Esophagus muscularis mucosa (tissue), 4 donors: ENCODE measurements at places on chromosomes 7 and 10. TPM values are rescaled to one million over a fixed set of nuclear protein-coding genes. Genes with fewer than 3 reads are reported as not detected.

The TASOR2 gene
- 66.3 TPM for total RNA-seq

The PDE1C gene
- 19.9 TPM for total RNA-seq

The SLC18A2 gene
- total RNA-seq: 1.7 TPM

The FKBP9 gene
- total RNA-seq: 123 TPM

DNA sequence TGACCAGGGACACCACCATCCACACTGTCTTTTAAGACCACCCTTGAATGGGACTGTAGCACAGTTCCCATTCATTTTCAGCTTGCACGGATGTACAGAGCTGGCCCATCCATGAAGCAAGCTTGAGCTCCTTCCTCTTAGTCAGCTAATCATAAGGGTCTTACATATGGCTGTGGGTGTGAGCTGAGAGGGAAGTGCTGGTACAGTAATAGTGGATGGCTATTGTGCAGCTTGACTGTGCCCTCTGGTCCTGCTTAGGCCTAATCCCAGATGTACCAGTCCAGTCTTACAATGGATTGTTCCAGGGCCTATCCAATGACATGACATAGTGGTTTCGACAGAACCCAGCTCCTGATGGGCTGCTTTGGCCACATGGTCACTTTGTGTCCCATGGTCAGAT is 96.9 kb upstream of the ZNF438 start:
- no peaks in the 10 kb centered on the region for H3K27me3 ChIP-seq
- no peak overlapping the region for H3K4me3 ChIP-seq
- H3K36me3 ChIP-seq: no peaks in the 10 kb centered on the region
- peaks cover 22% of the 10 kb centered on the region for H3K4me1 ChIP-seq

DNA sequence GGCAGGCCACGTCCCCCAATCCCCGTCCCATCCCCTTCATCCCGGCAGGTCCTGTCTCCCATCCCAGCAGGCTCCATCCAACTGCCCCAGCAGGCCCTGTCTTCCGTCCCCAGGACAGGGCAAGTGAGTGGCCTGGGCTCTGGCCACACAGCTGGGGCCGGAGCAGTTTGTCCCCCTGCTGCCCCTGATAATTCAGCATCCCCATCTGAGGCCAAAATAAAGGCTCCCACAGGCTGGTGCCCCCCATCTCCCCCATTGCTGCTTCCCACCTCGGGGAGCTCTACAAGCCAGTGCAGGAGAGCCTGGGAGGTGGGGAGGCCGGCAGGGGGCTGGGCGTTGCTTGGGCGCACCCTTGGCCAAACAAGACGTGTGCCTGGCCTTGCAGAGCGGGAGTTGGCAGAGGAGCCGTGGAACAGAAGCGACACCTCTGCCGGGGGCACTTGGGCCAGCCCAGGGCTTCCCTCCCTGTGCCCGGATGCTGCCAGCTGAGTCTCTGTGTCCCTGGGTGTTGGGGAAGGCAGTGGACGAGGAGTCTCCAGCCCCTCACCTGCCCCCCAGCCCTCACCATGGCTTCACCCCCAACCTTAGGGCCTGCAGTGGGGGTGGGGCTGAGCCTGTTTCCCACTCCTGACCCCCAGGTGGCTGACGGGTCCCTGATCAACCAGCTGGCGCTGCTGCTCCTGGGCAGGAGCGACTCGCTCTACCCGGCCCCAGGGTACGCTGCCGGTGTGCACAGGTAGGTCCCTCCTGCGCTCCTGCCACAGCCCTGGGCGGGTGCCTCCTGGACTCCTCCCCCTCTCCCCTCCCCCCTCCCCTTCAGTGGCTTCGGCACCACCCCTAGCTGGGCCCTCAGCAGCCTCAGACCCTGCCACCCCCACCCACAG is 14.0 kb downstream of the AP5Z1 start:
- no peak overlapping the region for H3K4me3 ChIP-seq
- H3K27ac ChIP-seq: no peak overlapping the region
- no peaks in the 10 kb centered on the region for H3K4me1 ChIP-seq
- H3K27me3 ChIP-seq: no peaks in the 10 kb centered on the region
- H3K36me3 ChIP-seq: peaks cover 75% of the 10 kb centered on the region

GRCh38 chr10:121772884-121773283 is 154.9 kb downstream of the ATE1 start:
- no peak overlapping the region for H3K27ac ChIP-seq
- H3K36me3 ChIP-seq: no peaks in the 10 kb centered on the region
- no peak overlapping the region for H3K4me3 ChIP-seq
- H3K27me3 ChIP-seq: no peaks in the 10 kb centered on the region
- H3K4me1 ChIP-seq: peaks cover 21% of the 10 kb centered on the region
- DNase-seq: no peak

- no peak overlapping the region for H3K4me3 ChIP-seq
- DNase-seq: no peak
- H3K36me3 ChIP-seq: no peaks in the 10 kb centered on the region
- no peak overlapping the region for H3K27ac ChIP-seq
- no peaks in the 10 kb centered on the region for H3K27me3 ChIP-seq
Measured at GRCh38 chr10:101165736-101166135, 34.6 kb downstream of the TLX1 start.

GRCh38 chr10:86481761-86482160 is 39.8 kb downstream of the WAPL start:
- no peaks in the 10 kb centered on the region for H3K27me3 ChIP-seq
- no peaks in the 10 kb centered on the region for H3K4me1 ChIP-seq
- H3K4me3 ChIP-seq: no peak overlapping the region
- no peak overlapping the region for H3K27ac ChIP-seq
- DNase-seq: no peak

- no peaks in the 10 kb centered on the region for H3K36me3 ChIP-seq
- no peak for DNase-seq
- no peak overlapping the region for H3K4me3 ChIP-seq
- H3K4me1 ChIP-seq: no peaks in the 10 kb centered on the region
- H3K27me3 ChIP-seq: no peaks in the 10 kb centered on the region
Measured at GRCh38 chr10:104220522-104220921, 11.6 kb downstream of the CFAP43 start.

- no peak for DNase-seq
- no peaks in the 10 kb centered on the region for H3K4me1 ChIP-seq
- H3K27me3 ChIP-seq: no peaks in the 10 kb centered on the region
- no peaks in the 10 kb centered on the region for H3K36me3 ChIP-seq
- no peak overlapping the region for H3K27ac ChIP-seq
Measured at GRCh38 chr10:70956029-70956759, 67.8 kb upstream of the PCBD1 start.

DNA sequence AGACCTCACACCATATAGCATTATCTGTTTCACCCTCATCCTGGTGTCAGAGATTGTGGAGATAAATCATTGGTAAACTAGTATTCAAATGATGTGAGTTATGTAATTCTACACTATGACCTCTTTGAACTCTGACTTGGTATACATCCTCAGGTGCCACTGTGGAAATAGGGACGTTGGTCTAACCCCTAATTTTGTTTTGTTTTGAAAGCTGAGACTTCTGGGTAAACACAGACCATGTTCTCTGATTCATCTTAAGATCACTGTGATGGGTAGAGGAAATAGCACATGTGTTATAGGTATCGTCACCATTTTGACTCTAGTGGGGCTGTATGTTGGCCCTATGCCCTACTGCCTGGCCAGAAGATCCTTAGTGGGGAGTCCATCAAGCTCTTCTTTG is 241.6 kb downstream of the CCDC7 start:
- DNase-seq: no peak
- H3K4me1 ChIP-seq: no peaks in the 10 kb centered on the region
- H3K36me3 ChIP-seq: no peaks in the 10 kb centered on the region
- no peaks in the 10 kb centered on the region for H3K27me3 ChIP-seq

- H3K36me3 ChIP-seq: no peaks in the 10 kb centered on the region
- no peak overlapping the region for H3K27ac ChIP-seq
- H3K4me1 ChIP-seq: no peaks in the 10 kb centered on the region
- H3K4me3 ChIP-seq: no peak overlapping the region
Measured at GRCh38 chr7:21364801-21365271, 63.0 kb upstream of the SP4 start.

GRCh38 chr7:79880312-79880711 is 254.3 kb upstream of the GNAI1 start:
- no peak overlapping the region for H3K4me3 ChIP-seq
- H3K36me3 ChIP-seq: no peaks in the 10 kb centered on the region
- no peaks in the 10 kb centered on the region for H3K4me1 ChIP-seq
- DNase-seq: no peak
- H3K27ac ChIP-seq: no peak overlapping the region
